ENCODE measurements at places on chromosomes 7 and 10. TPM values are rescaled to one million over a fixed set of nuclear protein-coding genes. Genes with fewer than 3 reads are reported as not detected.

Gene NUDT13
- 3.6 TPM for total RNA-seq

DNA sequence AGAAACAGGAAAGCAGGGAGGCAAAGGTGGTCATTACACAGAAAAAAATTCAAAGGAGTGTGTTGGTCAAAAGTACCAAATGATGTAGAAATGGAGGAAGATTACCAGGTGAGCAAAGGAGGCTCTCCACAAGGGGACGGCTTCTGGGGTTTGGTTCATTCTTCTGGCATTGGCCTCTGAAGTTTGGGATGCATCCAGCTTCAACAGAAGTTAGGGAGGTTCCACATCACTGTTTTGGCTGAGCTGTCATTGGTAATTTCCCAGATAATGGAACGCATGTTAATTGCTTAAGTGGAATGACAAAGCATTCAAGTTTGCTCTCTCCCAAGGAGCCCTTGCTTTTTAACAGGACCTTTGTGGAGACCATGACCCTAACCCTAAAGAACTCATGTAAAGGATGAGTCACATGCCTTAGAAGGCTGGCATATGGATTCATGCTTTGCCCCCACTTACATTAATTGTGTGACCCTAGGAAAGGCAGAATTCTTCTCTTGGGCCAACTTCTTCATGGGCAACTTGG, 398.6 kb downstream of the GPAM start:
- no peak for DNase-seq

DNA sequence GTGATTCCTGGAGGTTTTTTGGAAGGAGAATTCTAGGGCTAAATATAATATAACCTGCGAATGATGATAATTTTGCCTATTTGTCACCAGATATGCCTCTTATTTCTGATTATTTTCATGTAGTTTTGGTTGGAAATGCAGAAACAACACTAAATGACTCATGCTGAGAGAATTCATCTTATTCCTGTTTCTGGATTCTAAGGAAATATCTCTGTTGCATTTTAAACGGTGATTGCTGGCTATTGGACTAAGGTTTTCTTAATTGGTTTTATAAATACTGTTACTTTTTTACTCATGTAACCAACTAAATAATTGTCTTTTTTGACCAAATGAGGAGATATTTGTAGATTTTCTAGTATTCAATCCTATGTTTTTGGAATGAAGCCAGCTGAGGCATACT, 204.9 kb upstream of the NPSR1 start:
- no peak for DNase-seq

Gene KEL
- 0.62 TPM for total RNA-seq

Gene OIT3
- not detected for total RNA-seq

DNA sequence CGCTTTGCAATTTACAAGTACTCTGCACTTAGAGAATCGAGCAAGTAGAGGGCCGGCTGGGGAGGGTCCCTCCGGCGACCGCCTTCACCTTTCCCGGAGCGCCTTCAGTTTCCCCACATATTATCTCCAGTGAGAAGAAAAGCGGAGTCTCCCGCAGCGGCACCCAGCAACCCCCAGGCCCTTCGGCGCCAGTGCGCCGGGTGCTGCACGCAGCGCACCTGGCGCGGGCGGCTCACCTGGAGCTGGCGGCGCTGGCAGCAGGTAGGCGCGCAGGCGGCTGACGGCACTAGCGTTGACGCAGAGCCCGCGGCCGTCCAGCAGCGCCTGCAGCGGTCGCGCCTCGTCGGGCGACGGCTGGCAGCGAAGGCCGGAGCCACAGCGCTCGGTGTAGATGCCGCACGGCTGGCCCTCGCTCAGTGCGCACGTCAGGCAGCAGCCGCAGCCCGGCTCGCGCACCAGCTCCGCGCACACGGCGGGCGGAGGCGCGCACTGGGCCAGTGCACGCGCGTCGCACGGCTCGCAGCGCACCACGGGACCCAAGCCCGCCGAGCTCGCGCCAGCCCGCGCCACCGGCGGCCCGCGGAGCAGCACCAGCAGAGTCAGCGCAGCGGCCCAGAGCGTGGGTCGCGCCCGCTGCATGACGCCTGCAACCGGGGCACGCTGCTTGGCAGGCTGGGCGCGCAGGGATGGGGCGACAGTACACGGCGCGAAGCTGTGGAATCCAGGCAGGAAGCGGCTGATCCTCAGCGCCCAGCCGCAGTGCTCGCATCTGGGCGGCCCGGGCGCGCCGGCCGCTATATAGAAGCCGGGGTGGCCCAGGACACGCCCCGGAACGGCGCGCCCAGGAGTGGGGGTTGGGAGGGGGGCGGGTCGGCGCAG, at the start of gene IGFBP3:
TSS of gene IGFBP3 (minus strand) at position 771 of the 879 bp plus-strand sequence. CDS start at position 639, 132 bp downstream.
- DNase-seq = peak; percentile 83

Gene VWDE
- not detected for total RNA-seq

Gene SGPL1
- 13.1 TPM for total RNA-seq

DNA sequence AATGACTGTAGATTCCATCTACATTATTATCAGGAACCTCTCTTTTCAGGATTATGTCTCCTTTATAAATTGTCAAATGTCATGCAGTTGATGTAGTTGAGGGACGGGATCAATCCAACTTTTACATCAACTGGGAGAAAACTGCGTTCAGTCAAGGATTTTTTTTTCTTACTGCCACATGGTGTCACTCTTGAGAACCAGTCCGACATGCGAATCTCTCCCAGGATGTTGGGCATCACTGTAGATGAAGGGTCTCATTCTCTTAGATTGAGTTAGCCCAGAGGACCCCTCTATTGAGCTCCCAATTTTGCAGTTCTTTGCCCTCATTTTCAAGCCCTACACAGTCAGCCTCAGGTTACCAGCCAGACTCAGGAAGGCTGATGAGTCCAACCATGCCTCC, 120.3 kb upstream of the PTPRZ1 start:
- DNase-seq = no peak

DNA sequence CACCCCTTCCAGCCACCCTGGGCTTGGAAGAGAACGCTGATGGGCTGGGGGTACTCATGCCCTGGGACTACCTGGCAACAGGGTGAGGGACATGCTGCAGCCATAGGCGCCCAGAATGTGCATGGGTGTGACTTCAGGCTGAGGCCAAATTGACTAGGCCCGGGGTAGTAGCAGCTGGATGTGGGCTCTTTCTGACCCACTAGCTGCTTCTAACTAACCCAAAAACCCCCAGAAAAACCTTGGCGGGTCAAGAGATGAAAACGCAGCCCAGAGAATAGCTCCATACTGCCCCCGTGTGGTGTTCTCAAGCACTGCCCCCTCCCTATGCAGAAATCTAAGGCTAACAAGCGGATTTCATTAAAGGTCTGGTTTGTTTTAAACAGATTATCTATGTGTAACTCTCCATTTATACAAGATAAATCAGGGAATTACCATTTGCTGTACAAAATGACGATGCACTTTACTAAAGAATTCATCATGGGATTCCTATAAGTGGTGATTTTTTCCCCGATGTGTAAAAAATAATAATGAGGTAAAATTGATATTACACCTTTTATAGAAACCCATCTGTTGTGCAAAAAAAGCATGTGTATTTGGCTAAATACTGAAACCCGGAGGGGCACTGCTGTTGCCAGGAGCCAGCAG, 4.2 kb downstream of the SMARCD3 start:
- peak; percentile 65 for DNase-seq

DNA sequence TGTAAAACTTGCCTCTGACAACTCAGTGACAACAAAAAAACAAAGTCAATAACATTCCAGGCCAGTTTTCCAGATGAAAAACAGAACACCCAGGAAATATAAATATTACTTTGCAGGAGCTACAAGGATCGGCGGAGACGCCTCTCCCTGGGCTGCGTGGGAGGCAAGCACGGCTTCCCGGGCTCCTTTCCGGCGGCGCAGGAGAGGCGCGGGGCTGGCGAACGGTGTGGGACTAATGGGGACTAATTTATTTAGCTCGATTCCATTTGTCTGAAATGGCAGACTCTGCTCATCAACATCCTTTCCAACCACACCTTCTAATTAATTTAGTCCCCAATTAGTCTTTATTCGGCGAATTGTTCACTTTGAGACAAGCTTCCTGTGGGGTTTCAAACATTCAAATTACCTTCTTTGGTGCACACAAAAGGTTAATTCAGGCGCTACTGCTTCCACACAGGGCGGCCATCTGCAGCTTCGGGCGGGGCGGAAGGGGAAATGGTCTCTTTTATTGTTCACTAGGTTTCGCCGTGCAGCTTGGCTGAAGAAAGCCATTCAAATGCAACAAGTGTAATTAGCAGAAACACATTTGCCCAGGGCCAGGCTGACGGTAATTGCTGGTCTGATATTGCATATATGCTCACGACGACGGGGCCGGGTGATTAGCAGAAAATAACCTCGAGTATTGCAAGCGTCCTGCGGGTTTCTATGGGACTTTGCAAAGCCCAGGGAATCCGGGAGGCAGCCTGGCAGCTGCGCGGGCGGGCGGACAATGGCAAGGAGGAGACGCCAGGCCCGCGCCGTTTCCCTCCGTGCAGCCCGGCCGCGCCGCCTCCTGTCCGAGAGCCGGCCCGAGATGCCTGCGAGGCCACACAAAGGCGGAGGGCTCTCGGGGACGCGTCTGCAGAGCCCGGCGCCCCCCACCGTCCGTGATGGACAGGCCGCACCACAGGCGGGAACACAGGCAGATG, 270.1 kb downstream of the PTPRN2 start:
- DNase-seq = no peak

DNA sequence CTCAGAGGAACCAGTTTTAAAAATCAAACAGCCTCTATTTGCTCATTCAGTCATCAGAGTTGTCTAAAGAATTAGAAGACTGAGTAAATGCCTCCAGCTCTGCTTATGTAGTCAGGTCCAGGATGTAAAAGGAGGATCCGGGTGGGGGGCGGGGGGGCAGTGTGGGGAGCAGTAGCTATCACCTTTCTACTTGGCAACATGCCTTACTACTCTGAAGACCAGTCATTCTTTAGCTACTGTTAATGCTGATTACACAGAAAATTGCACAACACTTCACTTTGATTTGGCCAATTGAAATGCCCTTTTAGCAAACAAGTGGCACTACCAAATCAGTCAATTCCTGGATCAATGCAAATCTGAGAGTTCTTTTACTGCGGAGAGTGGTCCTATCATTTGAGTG, 164.2 kb downstream of the NXPH1 start:
- DNase-seq = no peak

- no peak for DNase-seq
These were observed 148.3 kb downstream of the EXOC4 start for GRCh38 chr7:133401225-133401624.

DNA sequence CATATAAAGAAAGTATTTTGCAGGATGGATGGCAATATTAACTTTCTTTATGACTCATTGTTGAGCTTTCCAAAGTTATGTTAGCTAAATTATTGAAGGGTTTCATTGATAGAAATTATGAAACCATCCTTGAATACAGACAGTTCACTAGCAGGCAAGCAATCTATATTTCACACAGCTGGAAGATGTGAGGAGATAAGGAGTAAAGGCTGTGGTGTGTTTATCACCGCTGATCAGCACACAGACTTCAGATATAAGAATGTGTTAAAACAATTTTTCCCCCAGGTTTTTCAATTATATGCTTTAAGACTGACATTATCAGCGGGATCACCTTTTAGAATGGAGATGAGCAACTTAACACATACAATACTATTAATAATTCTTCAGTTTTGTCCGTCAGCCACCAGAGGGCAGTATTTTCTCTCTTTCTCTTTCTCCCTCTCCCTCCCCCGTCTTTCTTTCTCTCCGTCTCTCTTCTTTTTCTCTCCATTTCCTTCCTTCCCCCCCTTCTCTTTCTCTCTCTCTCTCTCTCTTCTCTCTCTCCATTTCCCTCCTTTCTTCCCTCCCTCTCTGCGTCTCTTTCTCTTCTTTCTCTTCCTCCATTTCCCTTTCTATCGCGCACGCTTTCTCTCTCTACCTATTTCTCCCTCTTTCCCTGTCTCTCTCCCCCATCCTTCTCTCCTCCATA, 62.9 kb upstream of the FAM171A1 start:
- no peak for DNase-seq

- no peak for DNase-seq
These were observed 116.1 kb downstream of the STRA8 start for GRCh38 chr7:135349746-135350145.

GRCh38 chr7:150748376-150748775, 11.2 kb downstream of the GIMAP5 start:
- no peak for DNase-seq

DNA sequence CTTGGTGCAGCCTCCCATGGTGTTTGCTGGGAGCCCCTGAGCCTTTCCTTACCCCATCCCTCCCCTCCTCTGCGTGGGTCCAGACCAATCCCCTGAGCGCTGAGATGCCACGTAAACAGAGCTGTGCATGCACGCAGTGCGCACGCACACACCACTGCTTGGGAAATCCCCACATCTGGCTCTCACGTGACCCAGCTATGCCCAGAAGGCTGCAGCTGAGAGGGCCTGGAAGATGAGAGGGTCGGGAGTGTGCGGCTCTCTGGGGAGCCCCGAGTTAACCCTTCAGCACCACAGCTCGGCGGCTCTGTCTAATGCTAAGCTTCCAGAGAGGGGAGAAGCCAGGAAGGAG, 177.2 kb downstream of the SH3PXD2A start:
- DNase-seq = peak; percentile 89

- DNase-seq = no peak
These were observed 102.7 kb upstream of the BMPER start for GRCh38 chr7:33802600-33802999.

GRCh38 chr7:89223900-89224395, 428.4 kb upstream of the TEX47 start:
- no peak for DNase-seq

GRCh38 chr10:13319166-13319565, 19.3 kb upstream of the PHYH start:
- DNase-seq = no peak

GRCh38 chr7:117565226-117565625, 85.4 kb downstream of the CFTR start:
- no peak for DNase-seq

Gene TFEC
- 1.6 TPM for total RNA-seq

- no peak for DNase-seq
These were observed 50.7 kb upstream of the HDAC9 start for GRCh38 chr7:18444826-18445225.

DNA sequence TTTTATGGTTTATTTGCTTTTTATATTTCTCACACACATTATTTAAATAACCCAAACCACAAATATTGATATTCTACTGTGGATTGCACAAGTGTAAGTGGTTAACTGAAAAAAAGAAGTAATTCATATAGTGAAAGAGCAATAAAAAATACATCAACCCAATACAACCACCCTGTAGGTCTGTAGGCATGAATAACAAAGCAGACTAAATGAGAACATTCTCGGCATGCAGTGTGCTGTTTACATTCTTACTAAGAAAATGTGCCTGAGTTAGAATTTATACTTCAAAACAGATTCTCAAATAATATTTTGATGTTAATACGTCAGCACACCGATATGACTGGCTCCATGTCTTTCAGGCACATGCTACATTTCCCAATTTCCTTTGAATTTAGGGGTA, 660.8 kb downstream of the MAGI2 start:
- no peak for DNase-seq

Gene GPER1
- total RNA-seq = 3.6 TPM

DNA sequence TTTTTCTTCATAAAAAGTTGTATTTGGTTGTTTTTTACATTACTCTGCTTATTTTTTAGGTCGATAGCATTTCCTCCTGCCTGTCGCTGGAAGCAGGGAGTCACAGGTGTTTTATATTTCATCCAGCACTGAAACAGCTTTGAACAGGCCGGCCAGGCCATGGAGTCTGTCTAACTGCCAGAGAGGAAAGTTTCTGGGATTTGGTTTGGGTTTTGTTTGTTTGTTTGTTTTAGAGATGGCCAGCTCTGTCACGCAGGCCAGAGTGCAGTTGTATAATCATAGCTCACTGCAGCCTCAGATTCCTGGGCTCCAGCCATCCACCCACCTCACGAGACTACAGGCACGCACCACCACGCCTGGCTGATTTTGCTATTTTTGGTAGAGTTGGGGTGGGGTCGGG, 23.4 kb downstream of the PROSER2 start:
- no peak for DNase-seq

GRCh38 chr7:141122736-141123135, 48.9 kb downstream of the TMEM178B start:
- DNase-seq = no peak

GRCh38 chr10:56599201-56599600, 238.1 kb upstream of the ZWINT start:
- no peak for DNase-seq

All from Right ventricle myocardium inferior (tissue), 1 donor.